ENCODE measurements at places on chromosomes 3 and 15. TPM values are rescaled to one million over a fixed set of nuclear protein-coding genes. Genes with fewer than 3 reads are reported as not detected.

DNA sequence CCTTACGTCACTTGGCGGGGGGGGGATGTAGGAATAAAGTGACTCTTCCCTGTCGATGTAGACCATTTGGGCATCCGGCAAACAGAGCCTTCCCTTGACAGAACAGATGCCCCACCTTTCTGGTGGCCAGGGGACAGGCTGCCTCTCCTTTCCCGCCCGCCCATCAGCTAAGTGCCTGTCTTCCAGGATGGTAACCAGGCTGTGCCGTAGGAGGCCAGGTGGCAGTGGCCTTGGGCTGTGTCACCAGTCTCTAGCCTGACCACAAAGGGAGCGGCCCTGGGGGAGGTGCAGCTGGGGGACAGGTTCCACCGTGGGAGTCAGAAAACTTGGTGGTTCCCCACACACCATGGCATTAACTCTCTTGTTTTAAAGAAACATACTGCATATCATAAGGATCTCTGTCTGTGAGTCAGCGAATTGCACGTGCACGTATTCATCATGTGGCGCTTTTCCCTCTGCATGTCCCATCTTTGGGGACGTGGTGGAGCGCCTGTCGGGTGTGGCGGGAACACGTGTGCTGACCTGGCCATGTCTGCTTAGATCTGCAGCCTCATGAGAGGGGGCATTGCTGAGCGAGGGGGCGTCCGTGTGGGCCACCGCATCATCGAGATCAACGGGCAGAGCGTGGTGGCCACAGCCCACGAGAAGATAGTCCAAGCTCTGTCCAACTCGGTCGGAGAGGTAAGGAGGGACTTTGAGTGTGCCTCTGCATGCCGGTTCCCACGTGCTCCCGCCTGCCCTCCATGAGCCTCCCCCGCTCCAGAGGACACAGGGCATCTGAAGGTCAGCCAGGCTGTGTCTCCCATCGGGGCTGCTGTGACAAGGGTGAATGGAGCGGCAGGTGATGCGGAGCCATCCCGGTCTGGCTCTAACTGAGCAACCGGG is 156.0 kb downstream of the NSMCE3 start:
- DNase-seq, result no peak

GRCh38 chr3:58012302-58012701 is 4.1 kb downstream of the FLNB start:
- no peak for DNase-seq

- DNase-seq, result no peak
Observed at GRCh38 chr3:116164039-116164438, 281.2 kb downstream of the LSAMP start.

- no peak for DNase-seq
Observed at GRCh38 chr3:116977441-116977840, 267.9 kb downstream of the TUSC7 start.

DNA sequence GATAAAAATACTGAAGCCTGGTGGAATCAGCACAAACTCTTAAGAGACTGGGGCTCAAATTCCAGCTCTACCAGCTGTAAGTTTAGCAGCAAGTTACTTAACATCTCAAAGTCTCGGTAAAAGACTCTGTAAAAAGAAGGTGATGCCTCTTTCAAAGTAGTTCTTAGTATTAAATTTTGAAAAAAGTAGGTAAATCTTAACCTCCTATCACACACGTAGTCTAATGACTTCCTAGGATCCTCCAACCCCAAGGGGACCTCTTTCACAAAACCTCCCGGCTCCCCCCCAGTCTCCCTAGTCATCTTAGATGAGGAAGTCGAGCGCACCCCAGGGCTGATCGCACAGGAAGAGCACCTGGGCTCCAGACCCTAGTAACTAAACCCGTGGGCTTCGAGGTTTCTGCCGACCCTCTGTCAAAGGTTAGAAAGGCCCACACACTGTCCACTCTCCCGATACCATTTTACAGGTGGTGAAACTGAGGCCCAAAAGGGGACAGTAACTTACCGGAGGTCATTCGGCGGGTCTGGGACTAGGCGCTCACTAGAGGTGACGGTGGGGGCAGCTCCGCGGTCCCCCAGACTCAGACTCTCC is 427 bp downstream of the MBD4 start:
- DNase-seq, result no peak

GRCh38 chr3:125513490-125514115 is 6.4 kb downstream of the SNX4 start:
- no peak for DNase-seq

GRCh38 chr15:88166082-88166993 is 90.2 kb downstream of the NTRK3 start:
- no peak for DNase-seq

DNA sequence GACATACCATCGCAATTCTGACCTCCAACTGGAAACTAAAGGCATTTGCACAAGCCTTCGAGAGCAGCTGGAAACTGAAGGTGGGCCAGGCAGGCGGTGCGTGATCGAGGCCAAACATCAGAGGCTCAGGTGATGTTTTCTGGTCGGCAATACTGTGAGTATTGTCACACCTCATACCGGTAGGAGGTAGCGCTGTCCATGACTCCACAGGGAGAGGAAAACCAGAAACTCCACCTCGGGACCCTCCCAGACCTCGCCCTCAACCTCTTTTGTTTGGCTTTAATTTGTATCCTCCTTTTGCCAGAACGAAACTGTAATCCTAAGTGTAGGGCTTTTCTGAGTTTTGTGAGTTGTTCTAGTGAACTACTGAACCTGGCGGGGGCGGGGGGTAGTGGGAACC is 43.6 kb downstream of the LDHAL6B start:
- DNase-seq, result no peak

Gene ARL6IP5
- 156 TPM for total RNA-seq

All from activated T-helper 1 cell treated with anti-CD3 and anti-CD28 coated beads, Interleukin-12 subunit alpha, Interleukin-12 subunit beta, Interleukin-2, Interleukin-4 antibody, amounts not matched to agents 30 ng/mL and 10 ng/mL and 1 ng/mL, durations not matched to agents 14 hours and 24 hours and 36 hours (primary cell).